Activated naive CD4-positive, alpha-beta T cell treated with anti-CD3 and anti-CD28 coated beads, Interleukin-2, amount 10 ng/mL, durations not matched to agents 7 days and 5 days (primary cell): ENCODE measurements at places on chromosomes 7 and 10.

DNA sequence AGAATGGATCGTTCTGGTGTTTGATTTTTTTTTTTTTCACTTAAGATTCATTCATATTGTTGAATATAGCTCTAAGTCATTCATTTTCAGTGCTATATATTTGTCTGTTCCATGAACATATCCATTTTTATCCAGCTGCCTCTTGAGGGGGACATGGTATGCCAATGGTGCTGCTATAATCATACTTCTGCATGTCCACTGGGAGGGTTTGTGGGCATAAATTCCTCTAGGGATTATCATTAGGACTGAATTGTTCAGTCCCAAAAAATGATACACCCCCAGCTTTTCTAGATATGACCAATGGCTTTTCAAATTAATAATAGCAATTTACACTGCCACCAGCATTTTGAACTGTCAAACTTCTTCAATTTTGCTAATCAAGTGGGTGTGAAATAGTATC lies 41.1 kb downstream of the CAV1 start:
- DNase-seq, result no peak

DNA sequence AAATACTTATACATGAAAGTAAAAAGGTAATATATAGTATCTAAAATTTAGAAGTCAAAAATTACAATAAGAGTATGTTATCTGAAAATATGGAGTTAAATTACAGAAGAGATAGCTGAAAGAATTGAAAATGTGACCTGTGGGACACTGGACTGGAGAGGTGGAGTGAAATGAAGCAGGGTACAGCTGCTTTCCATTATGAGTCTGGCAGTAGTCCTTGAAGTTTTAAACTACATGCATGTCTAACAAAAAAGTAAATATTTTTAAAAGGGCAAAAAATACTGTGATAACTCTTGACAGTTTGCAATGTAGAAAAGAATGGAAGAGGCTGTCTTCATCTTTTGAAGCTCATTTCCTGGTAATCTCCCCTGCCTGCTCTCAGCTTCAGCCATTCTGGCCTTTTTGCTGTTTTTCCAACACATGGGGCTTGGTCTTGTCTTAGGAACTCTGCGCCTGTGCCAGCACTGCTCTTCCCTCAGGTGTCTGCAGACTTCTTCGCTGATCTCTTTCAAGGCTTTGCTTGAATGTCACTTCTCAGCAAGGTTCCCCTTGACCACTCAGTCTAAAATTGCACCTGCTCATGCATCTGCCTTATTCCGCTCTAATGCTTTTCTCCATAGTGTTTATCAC lies 36.9 kb downstream of the PTPRZ1 start:
- DNase-seq, result no peak

DNA sequence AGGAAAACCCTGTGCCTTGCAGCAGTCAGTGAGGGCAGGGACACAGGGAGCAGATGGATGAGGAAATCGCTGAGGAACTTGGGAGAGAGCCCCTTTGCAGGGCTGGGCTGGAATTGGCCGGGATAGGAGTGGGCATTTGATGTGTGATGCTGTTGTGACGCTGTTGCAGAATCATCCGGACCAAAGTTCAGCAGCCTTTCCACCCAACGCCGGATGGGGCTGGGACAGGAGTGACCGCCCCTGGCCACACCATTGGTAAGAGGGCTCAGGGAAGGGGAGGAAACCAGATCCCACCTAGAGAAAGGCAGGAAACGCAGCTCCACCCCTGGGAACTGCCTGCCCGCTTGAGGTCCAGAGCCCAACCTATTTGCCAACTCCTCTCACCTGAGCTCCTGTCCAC lies 33.9 kb downstream of the PAX2 start:
- no peak for DNase-seq

- DNase-seq, result no peak
These were observed 21.2 kb downstream of the INPP5A start for GRCh38 chr10:132558516-132559413.

GRCh38 chr7:92282930-92283329 lies 37.2 kb downstream of the ANKIB1 start:
- no peak for DNase-seq

DNA sequence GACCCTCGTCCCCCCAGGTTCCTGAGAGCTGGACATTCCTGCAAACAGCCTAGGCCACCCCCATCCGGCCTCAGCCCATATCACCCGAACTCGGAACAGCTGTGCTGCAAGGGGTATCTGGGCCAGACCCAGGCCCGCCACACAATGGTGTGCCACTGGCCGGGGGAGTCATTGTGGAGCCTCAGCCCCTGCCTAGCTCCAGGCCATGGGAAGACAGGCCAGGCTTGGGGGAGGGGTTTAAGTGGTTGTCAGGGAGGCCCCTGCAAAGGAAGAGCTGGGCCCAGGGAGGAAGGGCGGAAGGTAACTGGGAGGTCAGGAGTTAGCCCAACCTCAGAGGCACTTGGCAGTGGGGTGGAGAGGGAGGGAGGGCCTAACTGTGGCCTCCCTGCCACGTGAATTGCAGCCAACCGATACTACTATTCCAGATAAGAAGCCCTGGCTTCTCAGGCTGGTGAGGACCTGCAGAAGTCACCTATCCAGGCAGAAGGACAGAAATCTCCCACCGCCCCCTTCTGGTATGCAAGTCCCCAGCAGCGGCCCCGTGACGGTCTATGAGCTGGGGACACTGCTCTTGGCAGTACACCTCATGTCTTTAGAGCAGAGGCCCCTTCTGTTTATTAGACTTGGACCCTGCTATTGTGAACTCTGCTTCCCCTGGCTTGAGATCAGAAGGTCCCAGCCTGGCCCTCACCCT lies 26.8 kb downstream of the VSIR start:
- peak; percentile 56 for DNase-seq

GRCh38 chr10:18195060-18195799 lies 55.0 kb downstream of the CACNB2 start:
- DNase-seq, result no peak

GRCh38 chr7:20021831-20022230 lies 195.4 kb downstream of the MACC1 start:
- no peak for DNase-seq
